ENCODE measurements at places on chromosomes 4 and X.
A peak's percentile ranks its signal among the peaks of the same experiment; 100 is the strongest.

GRCh38 chrX:39445336-39445735 is 644.1 kb downstream of the MID1IP1 start:
- DNase-seq = peak; percentile 51

DNA sequence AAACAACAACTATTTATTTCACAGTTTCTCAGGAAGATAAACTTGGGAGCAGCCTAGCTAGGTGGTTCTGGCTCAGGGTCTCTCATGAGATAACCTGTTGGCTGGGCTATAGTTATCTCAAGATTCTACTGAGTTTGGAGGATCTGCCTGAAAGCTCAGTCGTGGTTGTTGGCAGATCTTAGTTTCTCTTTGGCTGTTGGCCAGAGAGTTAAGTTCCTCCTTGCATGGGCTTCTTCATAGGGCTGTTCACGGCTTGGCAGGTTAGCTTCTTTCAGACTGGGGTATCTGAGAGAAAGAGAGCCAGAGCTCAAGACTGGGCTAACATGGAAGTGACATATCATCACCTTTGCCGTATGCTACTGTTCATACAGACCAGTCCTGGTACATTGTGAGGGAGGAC is 28.7 kb downstream of the SEC24B start:
- DNase-seq = no peak

GRCh38 chr4:102543030-102543928 is 42.1 kb downstream of the NFKB1 start:
- no peak for DNase-seq

DNA sequence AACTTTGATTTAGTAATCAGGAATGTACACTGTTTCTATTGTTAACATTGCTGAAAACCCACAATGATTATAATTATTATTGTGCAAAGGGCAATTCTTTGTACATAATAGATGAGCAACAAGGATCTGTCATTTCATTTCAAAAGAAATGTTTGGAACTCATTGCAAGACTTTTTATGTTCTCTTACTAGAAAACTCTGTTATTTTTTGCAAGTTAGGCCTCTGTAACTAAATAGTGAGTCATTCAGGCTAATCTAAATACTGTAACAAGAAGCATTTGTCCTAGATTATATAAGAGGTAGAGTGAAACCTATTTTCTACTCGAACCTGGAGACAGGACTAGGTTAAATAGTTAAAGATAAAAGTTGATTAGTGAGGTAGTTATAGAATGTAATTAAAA is 93.2 kb upstream of the FAM47B start:
- no peak for DNase-seq

DNA sequence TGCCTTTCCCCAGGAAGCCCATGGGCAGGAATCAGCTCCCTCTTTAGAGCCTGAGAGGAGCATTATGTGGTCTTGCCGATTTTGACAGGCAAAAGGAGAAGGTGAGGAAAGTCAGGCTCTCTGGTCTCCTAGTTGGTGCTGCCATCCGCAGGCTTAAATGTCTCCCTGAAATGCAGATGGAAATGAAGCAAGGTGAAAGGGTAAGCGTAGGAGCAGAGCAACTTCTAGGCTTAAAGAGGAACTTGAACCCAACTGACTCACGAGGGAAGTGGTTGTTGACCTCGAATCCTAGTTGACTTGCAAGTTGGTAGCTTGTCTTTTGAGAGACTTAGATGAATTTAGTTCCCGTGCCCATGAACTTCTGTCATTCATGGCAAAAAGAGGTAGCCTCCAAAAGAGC is 205.9 kb downstream of the PTTG2 start:
- no peak for DNase-seq

DNA sequence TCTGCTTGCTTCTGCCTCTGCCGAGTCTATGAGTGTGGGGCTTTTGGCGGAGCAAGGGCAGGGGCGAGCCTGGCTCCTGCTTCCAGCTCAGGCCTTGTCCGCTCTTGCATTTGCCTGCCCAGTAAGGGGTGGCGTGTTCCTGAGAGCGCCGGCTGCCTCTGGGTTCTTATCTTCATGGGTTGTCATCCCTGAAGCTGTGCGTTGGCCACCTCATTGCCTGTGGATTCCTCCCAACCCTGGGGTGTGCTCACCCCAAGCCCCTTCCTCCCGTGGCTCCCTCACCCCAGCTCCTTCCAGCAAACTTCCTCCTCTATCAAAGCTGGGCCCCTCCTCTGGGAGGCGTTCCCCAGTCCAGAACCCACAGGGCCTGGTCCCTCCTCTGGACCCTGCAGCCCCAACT is 17.5 kb downstream of the SH3BP2 start:
- no peak for DNase-seq

GRCh38 chrX:10010686-10011085 is 43.5 kb downstream of the CLDN34 start:
- DNase-seq = no peak

GRCh38 chr4:25180524-25181131 is 20.4 kb upstream of the SEPSECS start:
- DNase-seq = peak; percentile 45

DNA sequence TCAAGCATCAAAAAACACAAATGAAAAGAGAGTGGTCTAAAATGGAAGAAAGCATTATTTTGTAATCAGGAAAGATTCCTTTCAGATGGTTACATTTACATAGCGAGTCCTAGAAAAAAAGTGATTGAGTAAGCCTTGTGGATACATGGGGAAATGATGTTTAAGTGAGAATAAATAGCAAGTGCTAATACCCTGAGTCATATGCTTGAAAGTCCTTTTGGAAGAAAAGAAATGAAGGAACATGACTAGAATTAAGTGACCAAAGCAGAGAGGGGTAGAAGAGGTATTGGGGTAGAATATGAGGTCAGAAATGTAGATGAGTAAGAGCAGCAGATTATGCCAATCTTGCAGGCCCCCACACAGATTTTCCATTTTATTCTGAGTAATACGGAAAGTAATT is 814.8 kb upstream of the GRID2 start:
- no peak for DNase-seq

GRCh38 chr4:140740906-140741670 is 15.1 kb downstream of the TBC1D9 start:
- DNase-seq = no peak

DNA sequence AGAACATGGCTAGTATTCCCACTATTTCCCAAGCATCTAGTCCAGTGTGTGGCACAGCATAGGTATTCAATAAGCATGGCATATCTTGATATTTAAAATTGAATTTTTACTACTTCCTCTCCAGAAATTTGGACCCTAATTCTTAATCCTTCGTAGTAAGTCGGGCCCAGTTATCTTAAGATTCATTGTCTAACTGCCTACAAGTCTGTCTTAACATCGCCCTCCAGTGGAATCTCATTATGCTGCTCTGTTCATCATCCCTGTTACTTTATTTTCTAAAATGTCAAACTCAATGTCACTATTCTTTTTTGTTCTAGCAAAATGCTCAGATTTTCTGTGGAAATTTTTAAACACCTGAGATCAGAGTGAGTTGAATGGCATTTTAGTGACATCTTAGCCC is 606.2 kb downstream of the KLHL13 start:
- no peak for DNase-seq

GRCh38 chr4:10047967-10048366 is 26.7 kb upstream of the SLC2A9 start:
- no peak for DNase-seq

GRCh38 chr4:2368746-2369437 is 49.6 kb downstream of the ZFYVE28 start:
- DNase-seq = no peak

DNA sequence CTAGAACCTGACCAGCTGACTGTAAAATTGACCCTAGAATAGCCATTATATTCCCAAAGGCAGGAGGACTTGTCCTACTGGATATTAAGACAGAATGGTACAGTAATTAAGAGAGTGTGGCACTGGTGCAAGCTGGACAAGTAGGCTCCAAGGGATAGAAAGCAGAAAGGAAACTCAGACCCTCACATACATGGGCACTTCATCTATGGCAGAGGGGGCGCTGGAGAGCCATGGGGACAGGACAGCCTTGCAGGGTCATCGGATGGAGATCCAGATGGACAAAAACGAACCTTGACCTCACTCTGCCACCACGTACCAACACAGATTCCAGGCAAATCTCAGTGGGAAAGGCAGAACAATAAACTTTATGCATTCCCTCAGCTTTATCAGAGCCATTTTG is 40.6 kb downstream of the GAB3 start:
- no peak for DNase-seq

DNA sequence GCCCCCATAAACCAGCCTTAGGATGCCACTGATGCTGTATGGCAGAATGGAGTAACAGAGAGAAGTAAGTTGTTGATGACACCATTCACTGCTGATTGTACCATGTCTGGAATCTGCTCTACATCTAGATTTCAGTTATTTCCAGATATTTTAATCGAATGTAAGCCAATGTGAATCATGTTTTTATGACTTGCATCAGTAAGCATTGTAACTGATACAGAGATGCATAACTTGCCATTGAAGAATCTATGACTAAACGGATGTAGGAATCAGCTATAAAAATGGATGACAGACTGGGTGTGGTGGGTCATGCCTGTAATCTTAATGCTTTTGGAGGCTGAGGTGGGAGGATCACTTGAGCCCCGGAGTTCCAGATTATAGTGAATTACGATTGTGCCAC is 161.0 kb upstream of the GATB start:
- no peak for DNase-seq

DNA sequence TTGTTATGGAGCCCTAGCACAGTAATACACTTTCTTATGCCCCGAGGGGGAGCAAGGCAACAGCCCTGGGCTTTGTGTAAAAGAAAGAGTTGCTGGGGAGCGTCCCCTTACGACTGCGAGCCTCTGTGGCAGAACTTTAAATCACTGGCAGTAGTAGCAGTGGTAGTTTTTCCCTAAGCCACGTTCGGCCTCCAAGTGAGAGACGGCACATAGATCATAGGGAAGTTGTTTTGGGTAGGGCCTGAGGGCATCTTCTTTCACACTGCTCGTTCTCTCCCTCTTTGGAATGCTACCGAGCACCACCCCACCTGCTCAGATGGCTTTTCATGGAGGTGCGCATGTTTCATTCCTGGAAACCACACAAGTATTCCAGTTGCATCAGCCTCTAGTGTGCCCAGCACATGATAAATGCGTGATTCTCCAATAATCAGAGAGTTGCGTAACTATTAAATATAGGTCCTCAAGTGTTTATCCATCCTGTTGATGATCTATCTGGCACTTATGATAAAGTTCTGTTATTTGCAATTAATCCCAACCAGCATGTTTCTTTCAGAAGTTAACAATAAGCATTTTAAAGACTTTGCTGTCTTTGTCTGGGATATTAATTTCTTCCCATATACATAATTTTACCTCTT is 7.0 kb upstream of the SYNPO2 start:
- no peak for DNase-seq

Measured in stimulated activated CD4-positive, alpha-beta T cell treated with anti-CD3 and anti-CD28 coated beads, Interleukin-4, amount 100 ng/mL, for 24 hours (primary cell).